ENCODE measurements at places on chromosomes 1 and 21. TPM values are rescaled to one million over a fixed set of nuclear protein-coding genes. Genes with fewer than 3 reads are reported as not detected.

CRYAA gene
- total RNA-seq: not detected

PRAMEF7 gene
- total RNA-seq: not detected

IL24 gene
- total RNA-seq: not detected

EDARADD gene
- 0.59 TPM for total RNA-seq

CZIB gene
- total RNA-seq: 52.6 TPM

TMEM81 gene
- 3.6 TPM for total RNA-seq

IFI16 gene
- total RNA-seq: 65.9 TPM

RIIAD1 gene
- total RNA-seq: not detected

TIE1 gene
- not detected for total RNA-seq

C1orf115 gene
- 5.9 TPM for total RNA-seq

TNNT2 gene
- 1.4 TPM for total RNA-seq

PGLYRP4 gene
- total RNA-seq: not detected

ADAMTS4 gene
- 1.2 TPM for total RNA-seq

IL19 gene
- not detected for total RNA-seq

OR2M3 gene
- not detected for total RNA-seq

ZNF593OS gene
- total RNA-seq: not detected

TBX15 gene
- 3.1 TPM for total RNA-seq

RSPH1 gene
- 0.19 TPM for total RNA-seq

C1orf87 gene
- 0.94 TPM for total RNA-seq

FH gene
- total RNA-seq: 65.5 TPM

RCSD1 gene
- total RNA-seq: not detected

IFI44L gene
- total RNA-seq: 22.1 TPM

NBPF26 gene
- total RNA-seq: 38.6 TPM

NBL1 gene
- total RNA-seq: 561 TPM

PTCH2 gene
- 1.4 TPM for total RNA-seq

FALEC gene
- not detected for total RNA-seq

LMX1A gene
- not detected for total RNA-seq

KRTAP21-3 gene
- not detected for total RNA-seq

TMEM52 gene
- not detected for total RNA-seq

BATF3 gene
- 0.71 TPM for total RNA-seq

PLA2G5 gene
- not detected for total RNA-seq

KRTAP10-11 gene
- not detected for total RNA-seq

PIK3C2B gene
- 17.5 TPM for total RNA-seq

CNR2 gene
- total RNA-seq: not detected

ANGPTL1 gene
- 0.57 TPM for total RNA-seq

ZNF695 gene
- total RNA-seq: 1.9 TPM

KCNE2 gene
- not detected for total RNA-seq

KCNK2 gene
- total RNA-seq: not detected

DIO1 gene
- total RNA-seq: not detected

TNFRSF8 gene
- not detected for total RNA-seq

GSTM3 gene
- 41.4 TPM for total RNA-seq

LIPI gene
- total RNA-seq: not detected

SPRR2B gene
- not detected for total RNA-seq

ARID4B gene
- total RNA-seq: 41.3 TPM

TAL1 gene
- not detected for total RNA-seq

B3GALT6 gene
- 39.8 TPM for total RNA-seq

BARHL2 gene
- total RNA-seq: not detected

TFF1 gene
- not detected for total RNA-seq

LEMD1 gene
- not detected for total RNA-seq

RHBDL2 gene
- total RNA-seq: not detected

KLHDC8A gene
- total RNA-seq: not detected

EXO1 gene
- total RNA-seq: 3.4 TPM

RAB7B gene
- total RNA-seq: 0.78 TPM

ATP1A2 gene
- 8.2 TPM for total RNA-seq

ATP5PF gene
- total RNA-seq: 117 TPM

FCRL2 gene
- not detected for total RNA-seq

TFAP2E gene
- 0.35 TPM for total RNA-seq

DFFA gene
- 39.6 TPM for total RNA-seq

C1QB gene
- not detected for total RNA-seq

All from osteocyte (in vitro differentiated cells).